ENCODE measurements at places on chromosomes 12 and 14.
A peak's percentile ranks its signal among the peaks of the same experiment; 100 is the strongest.

DNA sequence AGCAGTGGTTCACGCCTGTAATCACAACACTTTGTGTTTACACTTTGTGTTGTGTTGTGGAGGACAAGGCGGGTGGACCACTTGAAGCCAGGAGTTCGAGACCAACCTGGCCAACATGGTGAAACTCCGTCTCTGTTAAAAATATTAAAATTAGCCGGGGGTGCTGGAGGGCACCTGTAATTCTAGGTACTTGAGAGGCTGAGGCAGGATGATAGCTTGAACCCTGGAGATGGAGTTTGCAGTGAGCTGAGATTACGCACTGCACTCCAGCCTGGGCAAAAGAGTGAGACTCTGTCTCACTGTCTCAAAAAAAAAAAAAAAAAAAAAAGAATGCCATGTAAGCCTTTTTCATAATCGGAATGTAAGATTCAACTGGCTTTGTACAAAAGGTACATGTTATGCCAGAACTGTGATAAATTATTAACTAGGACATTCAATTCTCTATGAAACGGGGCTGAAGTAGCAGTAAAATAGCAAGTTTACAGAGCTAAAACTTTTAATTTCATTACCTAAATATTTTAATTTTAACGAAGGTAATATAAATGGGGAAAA lies 13.9 kb upstream of the PITPNM2 start:
- no peak for DNase-seq

DNA sequence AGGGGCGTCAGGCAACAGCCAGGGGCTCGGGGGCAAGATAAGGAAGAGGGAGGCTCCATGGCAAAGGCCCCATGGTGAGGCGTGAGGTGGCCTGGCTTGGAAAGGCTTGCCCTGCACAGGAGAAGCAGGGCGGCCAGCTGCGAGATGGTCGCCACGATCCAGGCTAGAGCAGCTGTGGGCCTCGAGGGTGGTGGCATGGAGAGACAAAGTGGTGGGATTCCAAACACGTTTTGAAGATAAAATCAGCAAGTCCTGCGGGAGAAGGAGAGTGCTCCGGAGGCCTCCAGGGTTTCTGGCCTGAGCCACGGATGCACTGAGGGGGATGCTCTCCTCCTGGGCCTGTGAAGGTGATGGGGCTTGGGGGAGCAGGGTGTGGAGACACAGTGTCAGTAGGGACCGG lies 20.5 kb upstream of the DLK1 start:
- DNase-seq, result no peak

DNA sequence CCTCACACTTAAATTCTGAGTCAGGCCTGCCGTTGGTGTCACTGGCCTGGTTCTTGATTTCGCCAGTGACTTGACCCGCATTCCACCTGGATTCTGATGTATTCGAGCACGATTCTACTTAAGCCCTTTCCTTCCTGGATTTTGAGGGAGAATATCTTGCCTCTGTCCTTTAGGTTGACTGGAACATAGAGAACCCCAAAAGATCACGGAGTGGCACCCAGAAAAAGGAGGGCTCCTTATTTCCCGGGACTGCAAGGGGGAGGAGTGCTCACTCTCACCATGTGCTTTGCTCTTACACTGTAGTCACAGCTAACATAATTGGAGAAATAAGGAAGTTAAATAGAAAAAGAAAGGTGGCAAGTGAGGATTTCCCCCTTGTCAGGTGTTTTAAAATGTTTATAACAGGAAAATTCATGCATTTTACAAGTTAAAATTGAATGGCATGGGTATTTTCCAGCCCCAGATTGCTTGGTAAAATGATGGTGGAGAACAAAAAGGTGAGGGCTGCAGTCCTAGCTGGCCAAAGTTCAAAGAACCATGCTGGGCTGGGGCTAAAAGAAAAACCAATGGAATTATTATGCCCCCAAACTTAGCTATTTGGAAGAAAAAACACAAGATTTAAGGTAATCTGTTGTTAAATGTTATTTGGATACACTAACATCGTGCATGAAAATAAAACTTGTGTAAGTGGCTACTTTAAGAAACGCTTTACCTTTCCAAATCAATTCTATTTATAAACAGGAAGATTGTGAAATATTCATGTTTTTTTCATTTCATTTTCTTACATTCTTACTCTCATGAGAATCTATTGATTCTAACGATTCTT lies 8.9 kb downstream of the FOXA1 start:
- no peak for DNase-seq

DNA sequence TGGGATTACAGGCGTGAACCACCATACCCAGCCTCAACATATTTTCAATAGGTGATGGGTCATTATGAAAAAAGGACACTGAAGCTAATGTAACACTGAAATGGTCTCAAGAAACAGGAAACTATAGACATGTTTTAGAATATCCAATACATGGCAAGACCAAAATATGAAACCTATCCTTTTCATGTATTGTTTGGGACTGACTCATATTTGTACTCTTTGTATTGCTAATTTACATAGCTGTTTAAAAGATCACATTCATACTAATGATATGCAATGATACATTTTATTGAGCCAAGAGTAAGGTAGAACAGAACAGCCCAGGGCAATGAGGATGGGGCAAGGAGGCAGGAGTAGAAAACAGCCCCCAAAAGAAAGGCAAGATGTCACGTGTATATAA lies 32.6 kb downstream of the RESF1 start:
- no peak for DNase-seq

GRCh38 chr12:85017133-85017532 lies 18.9 kb downstream of the TSPAN19 start:
- no peak for DNase-seq

- DNase-seq, result no peak
These were observed 363.6 kb downstream of the AEBP2 start for GRCh38 chr12:19802915-19803314.

- DNase-seq, result no peak
These were observed 39.3 kb downstream of the C12orf56 start for GRCh38 chr12:64351265-64351664.

GRCh38 chr12:131434208-131435125 lies 276.4 kb upstream of the SFSWAP start:
- DNase-seq, result no peak

- DNase-seq, result no peak
These were observed 294.5 kb downstream of the CACNA1C start for GRCh38 chr12:2347137-2347843.

GRCh38 chr12:47391566-47391965 lies 311.8 kb upstream of the AMIGO2 start:
- DNase-seq, result no peak

GRCh38 chr12:54588110-54588889 lies at the start of gene PPP1R1A:
TSS of gene PPP1R1A (minus strand) at chr12:54588659. CDS start at chr12:54588488, 171 bp downstream.
- no peak for DNase-seq

DNA sequence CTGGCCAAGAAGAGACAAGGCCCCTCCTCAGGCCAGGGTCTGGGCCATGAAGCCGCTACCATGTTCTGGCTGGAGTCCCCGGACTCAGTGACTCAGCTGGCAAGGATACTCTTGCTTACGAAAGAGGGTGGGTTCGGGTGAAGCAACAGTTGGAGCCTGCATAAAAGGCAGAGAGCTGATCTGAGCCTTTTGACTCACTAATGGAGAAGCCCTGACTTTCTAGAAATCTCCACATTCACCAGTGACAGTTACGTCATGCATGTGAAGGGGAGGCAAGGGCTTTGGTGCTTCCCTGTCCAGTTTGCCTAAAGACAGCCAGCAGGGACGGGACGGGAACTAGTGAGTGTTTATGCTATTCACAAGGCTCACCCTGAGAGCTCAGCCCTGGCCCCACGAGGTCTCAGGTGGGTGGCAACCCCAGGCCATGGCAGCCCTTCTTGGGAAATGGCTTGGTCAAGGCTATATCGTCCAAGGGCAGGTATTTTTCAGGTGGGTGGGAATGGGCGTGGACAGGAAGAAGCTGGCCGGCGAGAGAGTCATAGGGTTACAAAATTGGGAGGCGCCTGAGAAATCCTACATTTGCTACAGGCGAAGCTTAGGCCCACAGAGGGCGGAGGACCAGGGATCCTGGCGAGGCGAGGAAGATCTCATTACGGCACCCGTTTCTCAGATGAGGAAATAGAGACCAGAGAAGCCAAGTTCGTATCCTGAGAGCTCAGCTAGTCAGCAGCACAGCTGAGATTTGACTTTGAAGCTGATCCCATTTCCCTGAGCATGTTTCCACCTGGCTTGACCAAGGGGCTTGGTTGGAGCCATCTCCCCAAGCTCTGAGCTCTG lies 314.6 kb downstream of the BCL11B start:
- peak; percentile 65 for DNase-seq

DNA sequence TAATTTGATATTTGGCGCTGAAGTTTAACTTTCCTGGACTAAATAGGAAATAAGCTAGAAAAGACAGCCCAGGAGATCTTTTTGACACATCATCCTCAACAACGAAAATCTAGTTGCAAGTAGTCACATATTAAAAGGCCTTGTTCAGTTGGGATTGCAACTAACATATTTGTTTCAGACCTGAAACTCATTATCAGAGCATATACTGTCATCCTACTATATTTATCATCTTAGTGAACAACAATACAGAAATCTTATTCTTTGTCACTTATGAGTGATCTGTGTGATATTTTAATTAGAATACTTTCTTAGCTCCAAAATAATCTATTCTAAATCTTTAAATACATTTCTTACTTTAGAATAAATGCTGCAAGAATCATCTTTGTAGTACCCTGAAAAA lies 72.1 kb downstream of the ELK3 start:
- DNase-seq, result no peak

DNA sequence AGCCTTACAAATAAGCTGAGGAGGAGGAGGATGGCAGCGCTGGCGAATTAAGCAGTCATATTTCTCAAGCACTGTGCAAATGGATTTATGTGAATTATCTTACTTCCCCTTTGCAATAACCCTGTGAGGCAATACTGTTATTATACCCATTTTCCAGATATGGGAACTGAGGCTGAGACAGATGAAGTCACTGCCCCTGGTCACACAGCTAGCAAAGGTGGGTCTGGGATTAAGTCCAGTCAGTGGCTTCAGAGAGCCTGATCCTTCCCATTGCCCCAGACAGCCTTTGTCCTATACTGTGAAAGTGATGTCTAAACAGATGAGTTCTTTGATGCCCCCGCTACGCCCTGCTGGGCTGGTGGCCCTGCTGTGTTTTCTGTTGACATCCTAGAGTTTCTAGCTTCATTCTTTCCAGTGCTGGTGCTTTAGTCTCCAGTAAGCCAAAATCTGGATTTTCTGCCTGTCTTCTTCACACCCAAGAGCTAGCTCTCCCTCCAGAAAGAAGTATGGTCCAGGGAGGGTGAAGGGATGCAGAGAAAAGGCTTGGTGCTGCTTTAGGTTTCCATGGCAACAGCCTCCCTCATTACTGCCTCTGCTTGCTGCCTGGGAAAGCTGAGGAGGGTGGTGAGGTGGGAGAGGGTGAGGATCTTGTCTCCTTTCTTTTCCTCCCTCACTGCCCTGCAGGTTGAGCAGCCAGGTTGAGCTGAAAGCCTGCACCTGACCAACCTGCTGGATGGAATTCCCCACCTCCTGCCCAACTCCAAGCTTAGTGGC lies 30.7 kb downstream of the TMEM63C start:
- DNase-seq, result no peak

GRCh38 chr14:104374718-104375080 lies 204.9 kb upstream of the C14orf180 start:
- DNase-seq, result no peak

DNA sequence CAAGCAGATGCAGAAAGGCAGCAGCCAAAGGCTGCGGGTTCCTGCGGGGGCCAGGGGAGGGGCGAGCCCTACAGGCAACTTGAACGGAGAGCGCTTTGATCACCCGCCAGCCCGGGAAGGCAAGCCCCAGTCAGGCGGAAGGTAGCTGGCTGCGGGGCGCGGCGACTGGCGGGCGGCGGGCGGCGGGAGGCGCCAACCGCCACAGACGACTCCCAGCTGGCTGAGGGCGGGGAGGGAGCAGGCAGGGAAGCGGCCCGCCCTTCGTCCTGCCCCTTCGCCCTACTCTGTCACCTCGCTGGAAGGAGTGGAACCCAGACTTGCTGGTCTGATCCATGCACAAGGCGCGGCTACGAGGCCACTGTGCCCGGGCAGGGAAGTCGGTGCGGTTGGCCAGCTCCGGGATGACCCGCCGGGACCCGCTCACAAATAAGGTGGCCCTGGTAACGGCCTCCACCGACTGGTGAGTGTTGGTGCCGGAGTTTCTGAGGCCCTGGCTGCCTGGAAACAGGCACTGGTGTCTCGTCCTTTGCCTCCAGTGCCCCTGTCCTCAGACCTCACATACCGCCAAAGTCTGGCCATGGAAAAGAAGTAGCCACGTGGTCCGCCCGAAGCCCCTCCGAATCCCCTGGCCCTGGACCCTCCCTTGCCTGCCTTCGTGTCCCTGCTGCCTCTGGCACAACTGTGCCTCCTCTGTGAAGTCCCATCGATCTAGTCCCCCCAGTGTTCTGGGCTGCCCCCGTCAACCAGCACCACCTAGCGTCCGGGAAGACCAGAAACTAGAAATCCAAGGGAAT lies 15.4 kb upstream of the CARMIL3 start:
- peak; percentile 61 for DNase-seq

DNA sequence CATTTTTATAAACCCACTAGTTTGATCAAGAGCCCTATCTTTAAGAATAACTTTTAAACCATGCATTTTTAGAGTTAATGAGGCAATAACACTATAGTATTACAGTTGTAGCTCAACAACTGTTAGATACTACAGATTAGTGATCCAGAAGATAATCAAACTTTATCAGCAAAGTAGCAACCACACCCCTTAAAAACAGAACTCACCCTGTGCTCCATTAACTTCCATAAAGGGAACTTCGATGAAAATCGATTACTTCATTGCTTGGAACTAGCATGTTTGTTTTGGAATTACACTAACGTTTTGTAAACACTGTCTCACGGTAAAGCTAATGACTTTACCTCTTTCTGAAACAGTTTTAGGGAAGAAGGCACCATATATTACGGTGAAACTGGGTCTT lies 1.4 kb downstream of the SGPP1 start:
- no peak for DNase-seq

DNA sequence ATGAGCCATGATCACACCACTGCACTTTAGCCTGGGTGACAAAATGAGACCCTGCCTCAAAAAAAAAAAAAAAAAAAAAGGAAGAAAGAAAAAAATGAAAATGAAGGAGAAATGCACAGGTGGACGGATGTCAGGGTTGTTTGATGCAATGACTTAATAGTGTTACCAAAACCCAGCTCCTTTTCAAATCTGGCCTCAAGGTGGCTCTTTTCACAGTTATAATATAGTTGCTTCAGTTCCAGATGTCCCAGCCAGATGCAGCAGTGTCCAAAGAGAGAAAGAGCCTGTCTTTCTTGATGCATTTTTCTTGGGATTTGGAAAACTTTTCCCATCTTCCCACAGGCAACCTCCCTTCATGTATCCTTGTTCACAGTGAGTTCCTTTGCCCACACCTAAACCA lies 36.5 kb downstream of the KCNMB4 start:
- peak; percentile 33 for DNase-seq
